H7 (cell line): ENCODE measurements at places on chromosomes 4 and X. TPM values are rescaled to one million over a fixed set of nuclear protein-coding genes. Genes with fewer than 3 reads are reported as not detected.

JCHAIN gene
- not detected in 2 replicates for total RNA-seq

NR3C2 gene
- total RNA-seq = 0.22 and 0.55 TPM in 2 replicates

DNA sequence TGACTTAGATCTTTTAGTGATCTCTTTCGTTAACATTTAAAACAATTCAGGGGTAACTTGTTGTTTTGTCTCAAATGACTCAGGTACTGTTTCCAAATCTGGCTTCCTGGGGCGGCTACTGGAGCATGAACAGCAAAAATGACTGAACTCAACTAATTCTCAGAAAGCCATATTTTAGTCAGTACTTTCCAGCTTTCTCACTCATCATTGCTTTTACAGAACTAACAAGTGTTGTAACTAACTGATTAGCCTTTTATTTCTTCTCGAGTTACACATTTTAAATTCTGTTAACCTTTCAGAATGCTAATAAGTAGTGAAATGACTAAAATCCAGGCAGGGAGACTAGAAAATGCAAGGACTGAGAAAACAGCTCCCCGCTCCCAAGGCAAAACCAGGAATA is 55.3 kb downstream of the JADE3 start:
- no peak for DNase-seq

GPR34 gene
- total RNA-seq = not detected in 2 replicates

TLR2 gene
- total RNA-seq = 0.35 and 1.0 TPM in 2 replicates

- DNase-seq = no peak
Observed at GRCh38 chrX:3169421-3169820, 128.2 kb downstream of the ARSF start.

ZNF630 gene
- total RNA-seq = 1.0 and 1.4 TPM in 2 replicates

- DNase-seq = peak; percentile 23
Observed at GRCh38 chr4:149645790-149646189, 169.9 kb downstream of the IQCM start.

EREG gene
- total RNA-seq = not detected in 2 replicates

DNA sequence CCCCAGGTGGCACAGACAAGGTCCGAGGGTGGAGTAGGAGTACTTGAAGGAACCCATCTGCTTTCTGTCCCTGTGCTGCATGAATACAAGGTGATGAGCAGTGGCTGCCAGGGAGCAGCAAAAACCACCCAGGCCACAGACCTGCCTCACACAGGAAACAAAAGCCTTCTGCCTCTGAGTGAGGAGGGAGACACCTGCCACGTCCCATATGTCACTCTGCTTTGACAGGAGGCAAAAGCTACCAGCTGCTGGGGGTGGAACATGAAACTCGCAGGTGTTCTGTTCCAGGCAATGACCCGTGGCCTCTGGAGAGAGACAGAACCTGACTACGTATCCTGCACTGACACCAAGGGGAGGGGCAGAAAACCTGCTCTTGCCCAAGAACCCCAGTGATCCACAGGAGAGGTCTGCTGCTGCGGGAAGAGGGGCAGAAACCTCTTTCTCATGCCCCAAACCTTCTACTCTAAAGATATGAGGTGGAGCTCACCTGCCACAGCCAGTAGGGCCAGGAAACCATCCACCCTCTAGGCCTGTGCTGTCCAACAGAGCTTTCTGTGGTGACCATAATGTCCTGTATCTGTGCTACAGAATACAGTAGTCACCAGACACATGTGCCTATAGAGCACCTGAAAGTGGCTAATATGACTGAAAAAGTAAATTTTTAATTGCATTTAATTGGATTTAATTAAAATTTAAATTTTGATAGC is 172.9 kb downstream of the PRDM5 start:
- no peak for DNase-seq

DNA sequence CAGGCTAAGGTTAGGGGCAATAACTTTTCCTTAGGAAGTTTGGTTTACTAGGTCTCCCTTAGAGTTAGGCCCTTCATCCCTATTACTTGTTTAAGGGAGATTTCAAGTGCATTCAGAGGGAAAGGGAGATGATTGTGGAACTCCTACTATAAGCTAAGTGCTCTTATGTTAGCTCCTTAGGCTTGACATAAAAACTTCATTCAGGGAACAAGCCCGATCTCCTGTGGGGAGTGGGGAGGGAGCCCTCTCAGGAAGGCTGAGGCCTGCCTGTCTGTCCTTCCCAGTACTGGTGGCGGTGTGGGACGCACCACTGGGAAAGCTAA is 8.0 kb downstream of the KLF3 start:
- DNase-seq = no peak

RHOXF2B gene
- not detected in 2 replicates for total RNA-seq
